Stimulated activated CD4-positive, alpha-beta T cell treated with anti-CD3 and anti-CD28 coated beads, Interleukin-15, amount 100 ng/mL, for 48 hours (primary cell): ENCODE measurements at places on chromosomes 12 and 14.

GRCh38 chr12:128394137-128394536, 127.2 kb downstream of the TMEM132C start:
- no peak for DNase-seq

DNA sequence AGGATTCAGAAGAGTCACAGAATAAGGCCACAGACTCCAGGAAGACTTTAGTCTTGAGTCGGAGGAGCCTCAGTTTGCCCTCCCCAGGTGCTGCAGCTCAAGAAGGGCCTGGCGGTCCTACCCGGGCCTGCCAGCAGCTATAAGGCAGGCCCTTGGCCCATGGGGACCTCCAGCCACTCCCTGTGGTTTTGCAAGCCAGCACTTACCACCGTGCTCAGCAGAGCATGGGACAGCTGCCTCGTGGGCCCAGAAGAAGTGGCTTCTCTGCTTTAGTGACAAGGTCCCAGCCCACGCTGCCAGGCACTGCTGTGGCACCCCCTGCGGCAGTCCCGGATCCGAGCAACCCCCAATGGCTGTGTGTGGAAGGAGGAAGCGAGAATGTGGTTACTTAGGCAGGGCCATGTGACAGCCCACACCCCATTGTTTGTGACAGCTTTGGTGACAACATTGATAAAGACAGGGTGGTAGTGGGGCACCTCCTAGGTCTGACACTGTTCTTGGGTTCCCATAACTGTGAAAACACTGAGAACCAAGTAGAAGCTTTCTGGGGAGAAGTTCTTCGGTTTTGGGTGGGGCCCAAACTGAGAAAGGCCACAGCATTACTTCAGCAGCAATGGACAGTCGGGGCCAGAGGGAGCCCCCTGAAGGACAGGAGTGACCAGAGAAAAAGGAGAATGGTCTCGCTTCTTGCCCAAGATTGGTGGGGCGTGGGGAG, at the start of gene SELPLG:
Gene SELPLG (minus strand): TSS at position 361 of the 715 bp plus-strand sequence. CDS start 9,587 bp downstream, outside the sequence.
- DNase-seq = peak; percentile 75

GRCh38 chr12:72105849-72106248, 166.3 kb upstream of the TRHDE start:
- no peak for DNase-seq

GRCh38 chr12:92899386-92900001, 29.6 kb downstream of the EEA1 start:
- DNase-seq = no peak

DNA sequence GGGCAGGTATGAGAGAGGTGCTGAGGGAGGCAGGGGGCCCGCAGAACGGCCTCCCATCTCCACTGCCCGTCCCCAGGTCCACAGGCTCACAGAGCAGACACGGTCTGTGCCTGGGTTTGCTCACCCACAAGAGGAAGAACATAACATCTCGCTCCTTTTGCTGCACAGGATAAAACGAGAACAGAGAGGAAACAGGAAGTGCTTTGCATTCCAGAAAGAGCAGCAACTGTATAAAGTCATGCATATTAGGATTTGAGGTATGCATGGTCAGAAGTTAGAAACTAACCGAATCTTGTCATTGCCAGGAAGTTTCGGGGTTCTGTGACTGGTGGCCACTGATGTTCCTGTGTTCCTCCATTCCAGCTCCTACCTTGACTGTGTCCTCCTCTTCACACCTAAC, 25.0 kb downstream of the NTF3 start:
- DNase-seq = no peak

GRCh38 chr12:87603727-87604126, 425.5 kb downstream of the C12orf50 start:
- no peak for DNase-seq

DNA sequence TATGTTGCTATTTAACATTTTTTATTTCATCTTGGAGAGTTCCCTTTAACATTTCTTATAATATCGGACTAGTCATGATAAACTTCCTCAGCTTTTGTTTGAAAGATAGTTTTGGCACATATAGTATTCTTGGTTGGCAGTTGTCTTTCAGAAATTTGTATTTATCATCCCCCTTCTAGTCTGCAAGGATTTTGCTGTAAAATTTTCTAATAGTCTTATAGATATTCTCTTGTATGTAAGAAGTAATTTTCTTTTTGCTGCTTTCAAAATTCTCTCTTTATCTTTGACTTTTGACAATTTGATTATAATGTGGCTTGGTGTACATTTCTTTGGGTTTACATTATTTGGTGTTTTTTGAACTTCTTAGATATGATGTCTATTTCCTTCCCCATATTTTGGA, 116.0 kb upstream of the AVPR1A start:
- no peak for DNase-seq
